ENCODE measurements at places on chromosomes 2 and 18. TPM values are rescaled to one million over a fixed set of nuclear protein-coding genes. Genes with fewer than 3 reads are reported as not detected.

CXCR2 gene
- total RNA-seq = not detected

FAM237A gene
- total RNA-seq = not detected

CASP10 gene
- 2.6 TPM for total RNA-seq

CRYGD gene
- total RNA-seq = not detected

KHK gene
- total RNA-seq = 0.77 TPM

KIAA1328 gene
- total RNA-seq = 5.4 TPM

CIB4 gene
- total RNA-seq = not detected

MTIF2 gene
- total RNA-seq = 72.1 TPM

MEIS1 gene
- total RNA-seq = 27.7 TPM

EVX2 gene
- not detected for total RNA-seq

CYRIA gene
- total RNA-seq = 4.1 TPM

ITPRIPL1 gene
- total RNA-seq = 1.6 TPM

ALPI gene
- total RNA-seq = not detected

RAD51AP2 gene
- total RNA-seq = 0.13 TPM

STARD6 gene
- not detected for total RNA-seq

LIMS4 gene
- total RNA-seq = not detected

CPO gene
- 0.13 TPM for total RNA-seq

LRRC30 gene
- not detected for total RNA-seq

RTP5 gene
- not detected for total RNA-seq

NT5C1B gene
- total RNA-seq = not detected

MAP3K19 gene
- not detected for total RNA-seq

KIF5C gene
- not detected for total RNA-seq

TMBIM1 gene
- total RNA-seq = 656 TPM

CXCR4 gene
- total RNA-seq = under 0.01 TPM
